ENCODE measurements at places on chromosomes 3 and 15. TPM values are rescaled to one million over a fixed set of nuclear protein-coding genes. Genes with fewer than 3 reads are reported as not detected.

CXCR6 gene
- not detected for total RNA-seq

CTDSPL gene
- 11.2 TPM for total RNA-seq

CHRM5 gene
- 0.01 TPM for total RNA-seq

CYFIP1 gene
- 79.3 TPM for total RNA-seq

DGKG gene
- 9.4 TPM for total RNA-seq

FAM81A gene
- 14.6 TPM for total RNA-seq

COL6A5 gene
- not detected for total RNA-seq

PRICKLE2 gene
- total RNA-seq = 3.4 TPM

OGG1 gene
- 17.5 TPM for total RNA-seq

NEIL1 gene
- total RNA-seq = 2.2 TPM

FETUB gene
- 0.05 TPM for total RNA-seq

PCSK6 gene
- total RNA-seq = 11.4 TPM

PIGZ gene
- total RNA-seq = 1.6 TPM

KCNMB2 gene
- total RNA-seq = not detected

IL16 gene
- total RNA-seq = not detected

SPINK8 gene
- total RNA-seq = not detected

NUSAP1 gene
- 65.2 TPM for total RNA-seq

PEX5L gene
- not detected for total RNA-seq

PCOLCE2 gene
- 38.2 TPM for total RNA-seq

TMC3 gene
- not detected for total RNA-seq

CPB1 gene
- total RNA-seq = not detected

GNAT1 gene
- not detected for total RNA-seq

FBXL22 gene
- total RNA-seq = 0.27 TPM

NEK10 gene
- 1.2 TPM for total RNA-seq

HTR3E gene
- not detected for total RNA-seq

SNX1 gene
- total RNA-seq = 77.5 TPM
